ENCODE measurements at places on chromosomes 5 and 9.

GRCh38 chr9:81375187-81376100 lies 313.9 kb downstream of the TLE1 start:
- DNase-seq, result peak; percentile 26

DNA sequence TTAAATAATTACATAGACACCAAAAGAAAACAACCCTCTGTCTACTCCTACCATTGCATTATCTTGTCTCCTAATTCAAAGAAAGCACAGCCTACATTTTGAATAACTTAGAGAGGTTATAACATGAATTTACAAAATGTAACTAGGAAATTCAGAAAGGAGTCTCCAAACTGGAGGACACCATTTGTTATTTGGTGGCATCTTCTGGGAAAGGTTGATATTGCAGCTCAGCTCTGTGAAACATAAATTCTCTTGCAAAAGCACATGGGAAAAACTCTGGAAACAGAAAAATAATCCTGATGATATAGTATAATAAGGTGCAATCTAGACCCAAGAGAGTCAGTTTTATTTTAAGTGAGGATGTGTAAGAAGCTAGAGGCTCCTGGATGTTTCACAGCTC lies 215.3 kb downstream of the MLLT3 start:
- no peak for DNase-seq

GRCh38 chr5:1138445-1139245 lies 26.8 kb upstream of the SLC12A7 start:
- DNase-seq, result no peak

- DNase-seq, result peak; percentile 18
Measured at GRCh38 chr9:33239921-33240320, at the start of gene SPINK4. TSS of gene SPINK4 (plus strand) at chr9:33240167. CDS start at chr9:33240209, 42 bp downstream.

DNA sequence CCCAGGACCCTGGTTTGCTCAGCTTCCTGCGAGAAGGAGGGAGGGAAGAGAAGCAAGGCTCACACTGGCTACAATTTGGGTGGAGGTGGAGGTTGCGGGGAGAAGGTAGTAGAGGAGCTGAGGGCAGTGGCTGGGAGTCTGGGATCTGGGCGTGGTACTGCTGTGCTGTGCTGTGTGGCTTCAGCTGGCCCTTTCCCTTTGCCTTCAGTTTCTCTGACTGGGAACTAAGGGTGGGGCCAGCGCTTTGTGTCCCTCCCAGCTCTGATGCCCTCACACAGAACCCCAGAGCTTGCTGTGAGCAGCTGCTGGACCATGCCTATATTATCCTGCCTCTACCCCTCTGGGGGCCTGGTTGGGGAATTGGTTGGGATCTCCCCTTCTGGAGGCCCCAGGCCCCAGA lies 60.9 kb downstream of the RGS3 start:
- DNase-seq, result no peak

DNA sequence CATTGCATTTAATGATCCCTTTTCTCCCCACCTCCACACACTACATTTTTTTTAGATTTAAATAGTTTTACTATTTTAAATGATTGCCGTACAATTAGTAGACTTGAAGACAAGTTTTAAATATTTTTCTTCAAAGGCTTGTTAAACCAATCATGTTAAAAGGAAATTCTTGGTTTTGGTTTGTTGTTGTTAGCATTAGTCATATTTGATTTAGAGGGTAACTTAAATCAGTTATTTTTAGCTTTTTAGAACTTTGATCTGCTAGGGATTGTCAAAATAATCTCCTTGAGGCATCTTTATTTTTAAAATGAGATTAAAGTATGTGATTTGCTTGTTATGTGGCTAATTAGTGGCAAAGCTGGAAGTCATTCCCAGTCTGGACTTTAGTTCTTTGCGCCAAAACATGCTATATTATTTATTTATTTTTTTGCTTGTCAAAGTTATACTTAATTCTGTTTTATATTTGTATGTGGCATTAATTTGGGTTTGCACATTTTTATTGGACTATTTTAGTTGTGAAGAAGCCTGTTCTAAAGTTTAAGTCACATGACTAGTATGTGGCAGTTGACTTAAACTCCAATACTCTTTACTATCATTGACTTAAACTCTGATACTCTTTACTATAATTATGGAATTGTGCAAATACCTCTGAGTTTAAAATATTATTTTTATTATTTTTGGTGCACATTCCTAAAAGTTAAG lies 14.7 kb downstream of the ITGA1 start:
- no peak for DNase-seq

GRCh38 chr9:135885100-135885853 lies 22.1 kb downstream of the CAMSAP1 start:
- DNase-seq, result no peak

GRCh38 chr9:70504834-70505233 lies 90.4 kb upstream of the KLF9 start:
- no peak for DNase-seq

DNA sequence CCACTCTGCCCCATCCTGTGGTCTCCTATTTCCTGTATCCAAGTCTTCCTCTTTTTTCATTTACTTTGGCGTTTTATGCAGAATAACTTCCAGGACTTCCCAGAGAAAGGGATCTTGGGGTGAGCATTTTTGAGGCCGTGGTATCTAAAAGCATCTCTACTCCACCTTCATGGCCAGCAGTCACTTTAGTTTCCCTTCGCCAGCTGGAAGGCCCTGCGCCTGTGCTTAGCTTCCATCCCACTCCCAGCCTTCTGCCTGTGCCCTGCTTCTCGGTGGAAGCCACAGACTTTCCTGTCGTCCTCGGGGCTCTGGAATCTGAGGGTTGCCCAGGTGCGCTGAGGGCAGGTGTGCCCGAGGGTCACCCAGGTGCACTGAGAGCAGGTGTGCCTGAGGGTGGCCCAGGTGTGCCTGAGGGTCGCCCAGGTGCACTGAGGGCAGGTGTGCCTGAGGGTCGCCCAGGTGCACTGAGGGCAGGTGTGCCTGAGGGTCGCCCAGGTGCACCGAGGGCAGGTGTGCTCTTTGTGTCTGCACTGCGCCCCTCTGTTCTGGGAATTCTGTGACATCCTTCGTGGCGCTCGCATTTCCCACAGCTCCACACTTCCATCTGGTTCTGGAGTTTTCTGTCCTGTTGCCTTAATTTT lies 32.4 kb upstream of the LRRC14B start:
- DNase-seq, result no peak

All from retina (tissue), 1 donor.